GM13977 (cell line): ENCODE measurements at places on chromosomes 6 and 20.
A peak's percentile ranks its signal among the peaks of the same experiment; 100 is the strongest.

- DNase-seq, result no peak
These were observed 256.5 kb downstream of the TRDN start for GRCh38 chr6:123380257-123380656.

DNA sequence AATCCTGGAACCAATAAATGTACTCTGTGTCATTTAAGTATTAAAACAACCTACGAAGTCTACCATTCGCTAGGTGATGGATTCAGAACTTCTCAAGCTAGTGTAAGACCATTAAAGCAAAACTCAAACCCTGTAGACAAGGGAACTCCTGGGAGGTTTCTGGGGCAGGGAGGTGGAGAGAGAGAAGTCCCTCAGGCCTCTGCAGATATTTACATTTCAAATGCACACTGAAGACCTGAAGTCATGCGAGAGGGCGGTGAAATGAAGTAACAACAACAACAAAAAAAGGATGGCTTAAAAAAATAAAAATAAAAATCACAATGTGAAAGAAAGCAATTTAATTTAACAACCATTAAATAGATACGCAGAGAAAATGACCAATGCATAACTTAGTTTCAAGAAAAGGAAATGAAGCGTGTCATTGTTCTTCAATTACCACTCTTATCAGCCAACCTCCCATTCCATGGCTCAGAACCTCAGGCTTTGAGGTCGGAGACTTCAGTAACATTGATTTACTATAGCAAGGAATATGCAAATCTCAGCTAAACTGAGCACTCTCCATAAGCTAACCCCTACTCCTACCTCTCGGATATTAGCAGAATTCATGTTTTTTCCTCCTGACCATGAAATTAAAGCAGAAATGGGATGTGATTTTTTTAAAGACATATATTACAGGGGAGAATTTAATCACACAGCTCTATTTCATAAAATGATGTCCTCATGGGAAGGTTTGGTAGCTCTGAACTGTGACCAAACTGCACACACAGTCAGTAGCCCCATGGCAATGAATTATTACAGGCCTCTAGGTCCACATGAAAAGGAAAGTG, 140.6 kb downstream of the KIF16B start:
- DNase-seq, result no peak

DNA sequence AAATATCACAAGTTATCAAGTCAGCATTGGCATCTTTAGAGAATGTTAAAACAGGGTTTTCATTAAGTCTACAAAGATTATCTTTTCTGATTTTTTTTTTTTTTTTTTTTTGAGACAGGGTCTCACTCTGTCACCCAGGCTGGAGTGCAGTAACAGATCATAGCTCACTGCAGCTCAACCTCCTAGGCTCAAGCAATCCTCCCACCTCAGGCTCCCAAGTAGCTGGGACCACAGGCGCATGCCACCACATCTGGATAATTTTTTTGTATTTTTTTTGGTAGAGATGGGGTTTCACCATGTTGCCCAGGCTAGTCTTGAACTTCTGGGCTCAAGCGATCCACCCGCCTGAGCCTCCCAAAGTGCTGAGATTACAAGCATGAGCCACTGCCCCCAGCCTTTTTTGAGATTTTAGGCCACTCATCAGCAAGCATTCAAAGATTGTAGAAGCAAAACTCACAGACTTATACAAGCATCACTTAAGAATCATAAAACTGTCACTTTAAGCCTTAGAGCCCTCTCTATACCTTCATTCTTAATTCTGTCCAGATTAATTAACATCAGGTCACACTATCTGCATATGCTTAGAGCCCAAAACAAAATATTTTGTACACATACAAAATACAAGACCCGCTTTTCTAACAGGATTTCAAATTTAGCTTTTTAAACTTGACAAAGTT, 32.6 kb downstream of the NCOA6 start:
- DNase-seq, result no peak

DNA sequence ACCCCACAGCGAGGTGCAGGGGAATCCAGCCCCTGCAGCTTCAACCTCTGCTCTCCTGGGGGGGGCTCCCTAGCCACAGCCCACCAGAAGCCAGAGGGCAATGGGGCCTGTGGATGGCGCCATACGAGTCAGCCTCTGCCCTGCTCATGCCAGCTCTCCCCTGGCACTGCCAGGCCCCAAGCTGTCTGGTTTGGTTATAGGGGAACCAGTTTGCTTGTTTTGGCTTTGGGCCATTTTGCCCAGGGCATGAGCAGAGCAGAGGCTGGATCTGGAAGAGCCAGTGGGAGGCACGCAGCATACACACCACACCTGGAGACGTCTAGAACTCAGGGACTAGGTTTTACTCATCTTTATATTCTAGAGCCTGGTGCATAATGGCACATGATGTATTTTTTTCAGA, 66.7 kb upstream of the SLC22A16 start:
- no peak for DNase-seq

DNA sequence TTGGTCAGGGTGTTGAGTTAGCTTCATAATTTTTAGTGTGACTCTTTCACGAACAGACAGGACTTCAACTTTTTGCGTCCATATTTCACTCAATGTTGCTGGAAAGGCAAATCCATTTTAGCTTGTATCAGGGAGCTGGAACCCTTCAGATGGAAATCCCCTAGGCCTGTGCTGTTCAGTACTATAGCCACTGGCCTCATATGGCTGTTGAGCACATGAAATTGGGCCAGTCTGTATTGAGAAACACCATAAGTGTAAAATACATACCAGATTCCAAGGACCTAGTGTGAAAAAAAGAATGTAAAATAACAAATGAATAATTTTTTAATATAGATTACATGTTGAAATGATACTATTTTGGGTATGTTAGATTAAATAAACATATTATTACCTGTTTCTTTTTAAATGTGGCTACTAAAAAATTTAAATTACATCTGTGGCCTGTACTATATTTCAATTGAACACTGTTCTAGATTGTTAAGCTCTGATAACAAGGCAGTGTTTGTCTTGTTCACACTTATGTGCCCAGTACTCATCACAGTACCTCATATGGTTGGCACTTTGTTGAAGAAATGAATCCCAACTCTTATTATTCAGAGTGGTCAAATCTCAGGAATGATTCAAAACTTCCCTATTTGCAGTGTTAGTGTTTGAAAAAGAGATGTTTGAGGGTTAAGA, 34.3 kb downstream of the CTNNBL1 start:
- peak; percentile 22 for DNase-seq

DNA sequence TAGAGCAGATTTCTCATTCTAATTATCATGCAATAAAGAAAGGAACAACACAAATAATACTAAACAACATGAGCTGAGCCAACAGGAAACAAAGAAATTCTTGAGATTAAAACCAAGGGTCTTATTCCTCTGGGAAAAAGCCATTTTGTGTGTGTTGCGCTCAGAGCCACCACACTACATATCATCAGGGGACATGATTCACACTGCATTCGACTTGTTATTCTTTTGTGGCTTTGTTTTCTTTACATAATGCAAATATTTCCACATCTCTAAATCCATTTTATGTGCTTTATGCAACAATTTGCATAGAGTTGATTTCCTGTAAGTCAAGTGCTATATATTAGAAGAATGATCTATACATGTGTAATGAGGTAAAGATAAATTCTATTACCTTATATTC, 719.6 kb downstream of the TBC1D32 start:
- DNase-seq, result no peak

DNA sequence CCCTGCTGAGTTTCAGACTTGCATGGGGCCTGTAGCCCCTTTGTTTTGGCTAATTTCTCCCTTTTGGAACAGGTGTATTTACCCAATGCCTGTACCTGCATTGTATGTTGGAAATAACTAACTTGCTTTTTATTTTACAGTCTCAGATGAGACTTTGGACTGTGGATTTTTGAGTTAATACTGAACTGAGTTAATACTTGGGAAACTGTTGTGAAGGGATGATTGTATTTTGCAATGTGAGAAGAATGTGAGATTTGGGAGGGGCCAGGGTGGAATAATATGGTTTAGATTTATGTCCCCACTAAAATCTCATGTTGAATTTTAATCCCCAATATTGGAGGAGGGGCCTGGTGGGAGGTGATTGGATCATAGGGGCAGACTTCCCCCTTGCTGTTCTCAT, 99.1 kb upstream of the IRAK1BP1 start:
- no peak for DNase-seq

DNA sequence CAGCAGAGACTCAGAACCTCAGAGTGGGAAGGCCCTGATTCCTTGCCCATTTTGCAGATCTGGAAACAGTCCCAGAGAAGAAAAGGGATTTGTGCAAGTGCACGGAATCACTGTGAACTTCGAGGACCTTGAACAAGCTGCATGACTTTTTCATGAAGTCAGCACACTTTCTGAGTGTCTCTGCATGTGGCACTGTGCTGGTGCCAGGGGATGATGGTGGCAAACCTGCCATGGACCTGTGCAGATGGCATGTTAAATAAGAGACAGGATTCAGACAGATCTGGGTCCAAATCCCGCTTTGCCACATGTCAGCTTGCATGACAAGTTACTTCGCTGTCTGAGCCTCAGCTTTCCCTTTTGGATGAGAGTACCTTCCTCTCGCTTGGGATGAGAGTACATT, 26.8 kb downstream of the ZNF831 start:
- no peak for DNase-seq

DNA sequence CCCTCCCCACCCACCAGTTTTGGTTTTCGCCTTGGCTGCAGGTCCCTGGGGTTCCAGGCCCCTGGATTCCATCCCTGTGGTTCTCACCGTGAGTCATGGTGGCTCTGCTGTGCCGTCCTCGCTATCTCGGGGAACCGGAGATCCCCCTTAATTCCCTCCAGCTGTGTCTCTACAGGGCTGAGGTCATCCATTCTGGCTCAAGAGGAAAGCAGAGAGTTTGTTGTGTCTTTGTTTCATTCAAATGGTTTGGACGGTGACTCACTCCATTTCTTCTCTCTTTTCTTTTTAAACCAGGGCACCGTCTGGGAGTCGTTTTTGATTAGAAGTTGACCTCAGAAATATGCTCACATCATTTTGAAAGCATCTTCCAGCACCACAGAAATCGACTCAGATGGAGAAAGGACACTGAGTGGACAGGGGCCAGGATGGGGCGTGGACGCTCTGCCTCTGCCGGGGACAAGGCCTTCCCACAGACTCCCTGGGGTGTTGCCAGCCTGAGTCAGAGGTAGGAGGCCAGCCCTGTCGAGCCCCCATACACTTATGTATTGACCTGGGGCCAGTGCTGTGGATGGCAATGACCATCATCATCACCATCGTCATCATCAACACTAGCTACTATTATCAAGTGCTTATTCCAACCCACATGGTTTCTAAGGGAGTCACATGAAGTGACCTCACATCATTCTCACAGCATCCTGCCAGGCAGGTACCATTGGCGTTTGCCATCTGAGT, 176.2 kb downstream of the NFATC2 start:
- no peak for DNase-seq

- DNase-seq, result no peak
These were observed 399 bp upstream of the REPS1 start for GRCh38 chr6:138988469-138988834.

DNA sequence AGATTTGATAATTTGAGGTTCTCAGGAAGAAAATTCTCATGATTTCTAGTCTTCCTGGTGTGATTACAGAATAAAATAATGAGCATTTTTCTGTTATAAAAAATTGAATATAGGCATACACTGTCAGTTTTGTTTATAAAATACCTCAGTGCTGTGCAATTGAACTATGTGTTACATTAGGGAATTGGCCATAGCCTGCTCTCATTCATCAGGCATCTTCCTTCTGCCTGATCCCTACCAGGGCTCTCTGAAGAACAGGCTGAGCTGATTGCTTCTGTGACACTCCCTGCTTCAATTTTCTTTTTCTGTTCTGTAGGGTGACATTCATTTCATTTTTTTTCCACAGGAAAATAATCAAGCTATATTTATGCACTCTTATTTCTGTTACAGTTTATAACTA, 162.8 kb downstream of the PHF3 start:
- DNase-seq, result no peak

GRCh38 chr20:15076785-15077184, 739.4 kb upstream of the FLRT3 start:
- DNase-seq, result no peak

DNA sequence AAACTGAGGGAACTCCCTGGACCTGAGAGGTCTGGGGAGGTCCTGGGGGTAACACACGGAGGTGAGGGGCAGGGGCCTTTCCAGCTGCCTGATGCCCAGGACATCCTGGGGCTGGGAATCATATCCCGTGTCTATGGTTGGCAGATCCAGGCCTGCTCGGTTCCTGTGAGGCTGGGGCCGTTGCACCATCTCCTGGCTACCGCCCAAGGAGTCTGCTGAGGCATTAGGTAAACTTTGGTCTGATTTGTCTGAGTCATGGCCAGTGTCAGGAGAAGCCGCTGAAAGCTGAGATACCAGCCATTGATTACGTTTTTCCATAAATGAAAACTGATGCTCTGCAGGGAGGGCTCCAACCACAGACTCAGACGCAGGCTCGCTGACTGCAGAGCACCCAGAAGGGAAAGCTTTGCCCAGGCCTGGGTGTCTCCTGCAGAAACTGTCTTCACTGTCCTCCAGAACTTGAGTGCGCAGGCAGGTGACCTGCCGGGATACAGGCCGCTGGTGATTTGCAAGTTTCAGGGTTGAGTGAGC, 14.2 kb downstream of the TRAF3IP2 start:
- DNase-seq, result no peak

GRCh38 chr20:1870792-1871550, 24.2 kb upstream of the SIRPA start:
- peak; percentile 61 for DNase-seq

- DNase-seq, result no peak
These were observed 149.9 kb downstream of the IBTK start for GRCh38 chr6:82097676-82098075.

GRCh38 chr6:81145506-81145905, 607.0 kb downstream of the TENT5A start:
- DNase-seq, result no peak

DNA sequence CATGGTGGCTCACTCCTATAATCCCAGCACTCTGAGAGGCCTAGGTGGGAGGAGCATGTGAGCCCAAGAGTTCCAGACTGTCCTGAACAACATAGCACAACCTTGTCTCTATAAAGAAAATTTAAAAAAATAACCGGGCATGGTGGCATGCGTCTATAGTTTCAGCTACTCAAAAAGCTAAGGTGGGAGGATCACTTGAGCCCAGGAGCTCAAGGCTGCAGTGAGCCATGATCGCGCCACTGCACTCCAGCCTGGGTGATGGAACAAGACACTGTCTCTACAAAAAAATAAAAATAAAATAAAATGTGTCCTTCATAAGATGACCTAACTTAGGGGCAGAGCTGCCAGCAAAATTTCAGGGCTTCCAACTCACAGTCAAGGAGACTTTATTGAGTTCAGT, 12.6 kb downstream of the ID4 start:
- DNase-seq, result no peak

DNA sequence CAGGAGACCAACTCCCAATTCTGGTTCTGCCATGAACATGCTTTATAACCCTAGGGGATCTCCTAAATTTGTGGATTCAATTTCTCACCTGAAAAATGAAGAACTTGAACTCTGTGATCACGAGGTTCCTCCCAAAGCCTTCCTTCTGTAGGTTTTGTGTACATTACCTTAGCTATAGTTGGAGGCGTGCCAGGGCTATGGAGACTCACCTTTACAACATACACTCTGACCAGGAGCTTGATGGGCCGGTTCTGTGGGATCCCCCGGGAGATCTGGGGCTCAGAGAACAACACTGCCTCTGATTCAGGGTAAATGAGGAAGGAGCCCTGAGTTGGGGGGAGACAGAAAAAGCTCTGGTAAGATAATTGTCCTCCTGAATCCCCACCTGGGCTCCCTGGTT, 34.1 kb downstream of the ERGIC3 start:
- DNase-seq, result no peak
